Frontal cortex (tissue), 4 donors: ENCODE measurements at places on chromosomes 1 and 21. TPM values are rescaled to one million over a fixed set of nuclear protein-coding genes. Genes with fewer than 3 reads are reported as not detected.

The ADAMTS4 gene
- total RNA-seq = 0.41 TPM

The BTG2 gene
- total RNA-seq = 5.3 TPM

The C1orf141 gene
- under 0.01 TPM for total RNA-seq

The HES5 gene
- total RNA-seq = 41.2 TPM

The TBX15 gene
- total RNA-seq = 0.82 TPM

The CELA2B gene
- not detected for total RNA-seq

The CLCA4 gene
- not detected for total RNA-seq

The MANEAL gene
- total RNA-seq = 28.9 TPM

The BRDT gene
- not detected for total RNA-seq

The RHOU gene
- 46.1 TPM for total RNA-seq

The RUNX3 gene
- not detected for total RNA-seq

The DCST1 gene
- not detected for total RNA-seq

The RBP7 gene
- not detected for total RNA-seq

The ALG14 gene
- 3.7 TPM for total RNA-seq

The ANKRD45 gene
- total RNA-seq = 14.7 TPM

The FCGR3A gene
- 2.9 TPM for total RNA-seq

The OR2T35 gene
- total RNA-seq = under 0.01 TPM

The CD5L gene
- under 0.01 TPM for total RNA-seq

The IL19 gene
- not detected for total RNA-seq

The NHLH1 gene
- 0.41 TPM for total RNA-seq

The FAM131C gene
- total RNA-seq = 1.2 TPM

The CTSS gene
- total RNA-seq = 6.9 TPM

The BCAN gene
- total RNA-seq = 52.2 TPM

The STXBP3 gene
- 31.0 TPM for total RNA-seq

The SAMD13 gene
- total RNA-seq = 5.3 TPM

The CADM3 gene
- total RNA-seq = 115 TPM

The CRYAA gene
- not detected for total RNA-seq

The NTNG1 gene
- 17.5 TPM for total RNA-seq

The C1QTNF12 gene
- total RNA-seq = not detected

The LIN28A gene
- total RNA-seq = not detected

The ERG gene
- total RNA-seq = 0.82 TPM

The KRTAP19-3 gene
- total RNA-seq = not detected

The CNN3 gene
- total RNA-seq = 171 TPM

The SPRR2F gene
- not detected for total RNA-seq

The ADAMTS5 gene
- 1.6 TPM for total RNA-seq

The GIPC2 gene
- 0.41 TPM for total RNA-seq

The HOOK1 gene
- 13.9 TPM for total RNA-seq

The OR10Z1 gene
- not detected for total RNA-seq

The CFHR4 gene
- total RNA-seq = 0.41 TPM

The SPRR3 gene
- total RNA-seq = not detected

The UBL4B gene
- total RNA-seq = 0.41 TPM

The ECM1 gene
- total RNA-seq = 0.41 TPM

The LPAR3 gene
- 0.82 TPM for total RNA-seq

The SLC39A1 gene
- 24.1 TPM for total RNA-seq
